ENCODE measurements at places on chromosomes 2 and 18.

GRCh38 chr2:55842046-55842445 lies 81.5 kb downstream of the EFEMP1 start:
- no peak for DNase-seq

DNA sequence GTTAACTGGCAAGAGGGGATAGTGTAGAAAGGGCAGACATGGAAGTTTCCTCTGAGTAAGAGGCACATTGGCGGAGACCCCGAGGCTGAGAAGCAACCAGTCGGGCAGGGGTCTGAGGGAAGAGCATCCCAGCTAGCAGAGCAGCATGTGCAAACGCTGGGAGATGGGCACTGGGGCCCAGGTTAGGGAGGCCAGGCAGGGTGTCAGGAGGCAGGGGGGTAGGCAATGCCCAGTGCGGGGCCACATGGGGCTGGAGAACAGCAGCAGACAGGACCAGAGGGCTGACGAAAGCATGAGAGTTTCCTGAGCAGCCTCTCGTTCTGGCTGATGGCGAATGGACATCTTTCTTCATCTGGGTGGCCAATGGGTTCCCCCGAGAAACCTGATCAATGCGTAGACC lies 88.2 kb downstream of the INPP5D start:
- no peak for DNase-seq

DNA sequence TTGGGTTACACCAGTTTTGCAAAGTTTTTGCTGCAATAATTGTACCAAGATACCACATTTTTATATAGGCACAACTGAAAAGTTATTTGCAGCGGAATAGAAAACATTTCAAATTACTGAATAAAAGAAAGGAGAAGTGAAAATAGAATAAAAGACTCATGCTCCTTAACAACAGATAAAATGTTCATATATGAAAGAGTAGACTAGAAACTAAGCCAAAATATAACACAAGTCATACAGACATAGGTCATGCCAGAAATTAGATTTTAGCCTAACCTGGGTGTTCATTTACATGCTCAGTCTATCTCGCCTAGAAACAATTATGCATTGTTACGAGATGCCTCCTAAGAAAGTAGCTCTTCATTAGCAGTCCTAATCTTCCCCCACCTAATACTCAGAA lies 16.4 kb upstream of the MAP3K20 start:
- DNase-seq: no peak

DNA sequence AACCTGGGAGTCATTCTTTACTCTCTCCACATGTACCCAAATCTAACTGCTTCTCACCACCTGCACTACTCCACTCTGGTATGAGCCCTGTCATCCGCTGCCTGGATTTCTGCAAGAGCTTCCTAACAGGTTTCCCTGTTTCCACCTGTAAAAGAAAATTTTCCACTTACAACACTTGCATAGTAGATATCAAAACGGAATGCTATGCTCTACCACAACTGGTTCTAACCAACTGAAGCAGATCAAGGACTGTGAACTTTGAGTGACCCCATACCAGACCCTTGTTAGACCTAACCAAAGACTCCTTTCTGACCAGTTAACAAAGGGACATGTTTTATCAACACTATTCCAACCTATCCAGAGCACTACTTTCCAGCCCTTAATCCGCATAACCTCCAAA lies 3.8 kb upstream of the TMEM131 start:
- no peak for DNase-seq

- peak; percentile 6 for DNase-seq
Measured at GRCh38 chr2:240783819-240784621, 36.0 kb downstream of the KIF1A start.

- peak; percentile 58 for DNase-seq
Measured at GRCh38 chr2:231687133-231687852, 21.0 kb upstream of the PTMA start.

DNA sequence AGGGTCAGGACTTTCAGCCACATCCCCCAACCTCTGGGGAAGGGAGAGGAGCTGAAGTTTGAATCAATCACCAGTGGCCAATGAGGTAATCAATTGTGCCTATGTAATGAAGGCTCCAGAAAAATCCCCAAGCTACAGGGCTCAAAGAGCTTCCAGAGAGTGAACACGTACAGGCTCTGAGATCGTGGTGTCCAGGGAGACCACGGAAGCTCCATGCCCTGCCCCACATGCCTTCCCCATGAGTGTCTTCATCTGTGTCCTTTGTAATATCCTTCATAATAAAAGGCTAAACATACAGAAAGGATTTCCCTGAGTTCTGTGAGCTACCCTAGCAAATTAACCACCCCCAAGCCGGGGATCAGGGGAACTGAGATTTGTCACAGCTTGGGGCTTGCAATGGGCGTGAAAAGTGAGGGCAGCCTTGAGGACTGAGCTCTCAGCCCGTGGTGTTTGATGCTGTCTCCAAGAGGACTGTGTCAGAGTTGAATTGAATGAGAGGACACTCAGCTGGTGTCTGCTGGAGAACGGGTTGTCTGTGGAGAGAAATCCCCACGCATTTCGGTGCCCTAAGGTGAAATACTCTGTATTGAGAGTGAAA lies 25.5 kb upstream of the TUBB6 start:
- DNase-seq: no peak

GRCh38 chr2:62287282-62287681 lies 91.4 kb downstream of the B3GNT2 start:
- DNase-seq: no peak

GRCh38 chr2:231920366-231920765 lies 5.8 kb downstream of the NPPC start:
- DNase-seq: peak; percentile 2

GRCh38 chr2:131093696-131094462 lies 619 bp upstream of the FAM168B start:
- peak; percentile 79 for DNase-seq

DNA sequence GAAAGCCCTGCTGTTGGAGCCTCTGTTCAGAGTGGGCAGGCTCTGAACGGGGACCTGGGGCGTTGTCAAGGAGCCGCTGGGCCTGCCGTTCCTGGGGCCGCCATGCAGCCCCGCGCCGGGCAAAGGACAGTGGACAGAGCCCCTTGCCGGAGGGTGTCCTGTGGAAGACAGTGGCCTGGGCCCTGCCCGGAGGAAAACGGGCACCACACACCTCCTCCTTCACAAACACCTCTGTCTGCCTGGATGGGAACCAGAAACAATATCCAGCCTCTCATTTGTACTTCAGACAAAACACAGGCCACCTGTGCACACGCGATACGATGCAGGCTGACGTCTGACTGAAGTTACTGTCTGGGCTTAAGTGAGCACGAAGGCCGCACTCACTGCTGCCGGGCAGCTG lies 233.7 kb downstream of the TWIST2 start:
- no peak for DNase-seq

GRCh38 chr2:119749477-119750012 lies 10.2 kb upstream of the PTPN4 start:
- DNase-seq: no peak

- no peak for DNase-seq
Measured at GRCh38 chr2:236605345-236605734, 35.7 kb downstream of the ACKR3 start.

DNA sequence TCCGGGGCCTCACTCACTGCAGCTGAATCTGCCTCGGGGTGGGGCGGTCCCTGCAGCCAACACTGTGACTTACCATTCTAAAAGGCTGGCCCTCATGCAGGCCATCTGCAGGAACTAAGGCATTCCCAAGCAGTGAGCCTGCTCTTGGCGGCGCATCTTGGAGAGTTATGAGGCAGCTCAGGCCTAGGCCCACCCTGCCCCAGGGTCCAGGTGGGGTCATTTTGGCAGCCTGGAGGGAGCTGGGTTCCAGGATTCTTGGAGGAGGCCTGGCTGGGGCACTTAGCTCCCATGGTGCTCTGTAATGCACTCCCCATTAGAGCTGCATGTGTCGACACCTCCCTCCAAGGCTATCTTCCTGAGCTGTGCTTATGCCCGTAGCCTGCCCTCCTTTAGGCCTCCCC lies 14.8 kb upstream of the BIN1 start:
- DNase-seq: peak; percentile 76

GRCh38 chr18:79405781-79406575 lies 10.2 kb downstream of the NFATC1 start:
- peak; percentile 54 for DNase-seq

- DNase-seq: no peak
Measured at GRCh38 chr18:9469685-9470084, 5.6 kb upstream of the RALBP1 start.

DNA sequence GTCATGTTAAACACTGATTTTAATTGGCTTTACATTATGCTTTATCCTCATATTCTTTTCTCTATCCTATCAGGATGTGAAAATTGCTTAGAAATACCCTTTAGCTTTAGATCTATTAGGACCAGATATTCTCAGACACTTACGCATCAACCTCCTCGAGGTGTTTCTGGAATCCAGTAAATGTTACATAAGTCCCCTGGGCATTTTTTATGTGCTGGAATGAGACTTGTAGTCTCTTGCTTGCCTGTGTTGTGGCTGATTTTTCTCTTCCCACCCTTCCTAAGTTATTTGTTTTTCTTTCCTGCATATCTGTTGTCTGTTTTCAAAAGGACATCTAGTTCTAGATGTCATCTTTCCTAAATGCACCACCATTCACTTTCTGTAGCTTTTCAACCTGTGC lies 197.1 kb downstream of the CCDC85A start:
- no peak for DNase-seq

DNA sequence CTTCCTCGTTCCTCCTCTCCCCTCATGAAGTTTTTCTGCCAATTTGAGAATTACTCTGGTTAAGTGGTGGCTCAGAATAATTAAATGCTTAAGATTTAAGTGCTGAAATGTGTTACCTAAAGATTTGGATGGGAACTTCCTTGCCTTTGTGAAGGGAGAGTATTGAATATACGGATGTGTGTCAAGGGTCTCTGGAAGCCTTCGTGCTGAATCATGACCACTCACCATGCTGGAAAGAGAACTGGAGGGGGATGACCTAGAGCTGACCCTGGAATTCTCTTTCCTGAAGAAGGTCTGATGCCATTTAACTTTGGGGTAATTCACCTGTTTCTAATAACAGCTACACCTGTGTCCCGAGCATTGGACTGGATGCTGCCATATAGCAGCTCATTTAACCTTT lies 2.2 kb downstream of the MOCOS start:
- DNase-seq: no peak

DNA sequence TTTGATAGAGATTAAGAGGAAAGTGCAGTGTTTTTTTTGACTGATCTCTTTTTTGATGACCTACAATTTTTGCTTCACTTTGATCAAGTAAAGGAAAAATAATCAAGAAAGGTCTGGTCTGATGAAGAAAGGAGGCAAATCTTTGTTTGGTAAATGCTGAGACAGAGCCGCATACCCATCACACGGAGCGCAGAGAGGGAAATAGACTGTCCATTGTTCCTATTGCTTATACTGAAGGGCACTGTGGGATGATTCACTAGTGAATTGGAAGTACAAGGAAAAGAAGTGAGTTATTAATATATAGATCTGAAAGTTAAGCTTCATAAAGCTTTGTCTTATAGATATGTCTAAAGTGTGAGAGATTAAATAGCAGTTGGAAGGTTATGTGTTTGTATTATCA lies 455.1 kb downstream of the PLCL1 start:
- no peak for DNase-seq

GRCh38 chr18:57205641-57206040 lies 58.8 kb downstream of the BOD1L2 start:
- DNase-seq: no peak

- no peak for DNase-seq
Measured at GRCh38 chr2:217313386-217313785, 453.5 kb upstream of the TNP1 start.

GRCh38 chr2:47653902-47654789 lies 128.8 kb upstream of the MSH6 start:
- no peak for DNase-seq

GRCh38 chr2:32900246-32900973 lies 46.3 kb upstream of the LTBP1 start:
- DNase-seq: no peak
